Mucosa of gallbladder (tissue), 1 donor: ENCODE measurements at places on chromosomes 4 and X.

- DNase-seq = no peak
Observed at GRCh38 chr4:138475116-138475515, 233.0 kb upstream of the SLC7A11 start.

DNA sequence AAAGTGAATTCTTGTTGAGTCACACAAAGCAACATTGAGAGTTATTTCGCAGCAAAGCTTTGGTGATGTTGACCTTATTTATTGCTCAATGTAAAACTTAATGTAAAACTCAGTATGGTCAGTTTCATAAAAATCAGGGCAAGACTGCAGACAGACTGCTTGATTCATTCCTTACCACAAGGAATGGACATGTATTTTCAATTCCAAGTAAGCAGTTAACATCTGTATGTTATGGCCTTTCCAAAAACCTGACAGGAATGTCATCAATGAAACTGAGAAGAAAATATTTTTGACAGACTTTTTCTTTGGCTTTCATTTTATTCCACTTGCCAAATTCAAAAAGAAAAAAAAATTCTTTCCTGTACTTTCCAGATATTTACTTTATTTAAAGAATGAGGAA is 488.3 kb downstream of the ANKRD50 start:
- DNase-seq = no peak

DNA sequence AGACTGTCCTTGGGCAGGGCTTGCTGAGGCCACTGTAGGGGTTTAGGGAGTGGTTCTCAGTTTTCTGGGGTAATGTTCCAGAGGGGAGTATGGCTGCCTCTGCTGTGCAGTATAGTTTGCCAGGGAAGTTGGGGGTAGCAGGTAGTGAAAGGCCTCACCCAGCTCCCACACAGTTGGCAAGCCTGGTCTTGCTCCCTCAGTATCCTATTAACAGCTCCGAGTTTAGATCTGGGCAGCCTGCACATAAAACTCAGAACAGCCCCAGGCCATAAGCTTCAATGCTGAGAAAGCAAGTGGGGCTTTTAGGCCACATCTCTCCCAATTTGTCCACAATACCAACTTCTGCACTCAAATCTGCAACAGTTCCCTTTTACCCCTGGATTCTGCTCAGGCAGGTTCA is 205.2 kb downstream of the GALNTL6 start:
- no peak for DNase-seq

- no peak for DNase-seq
Observed at GRCh38 chr4:88320780-88321373, 36.5 kb upstream of the PPM1K start.

DNA sequence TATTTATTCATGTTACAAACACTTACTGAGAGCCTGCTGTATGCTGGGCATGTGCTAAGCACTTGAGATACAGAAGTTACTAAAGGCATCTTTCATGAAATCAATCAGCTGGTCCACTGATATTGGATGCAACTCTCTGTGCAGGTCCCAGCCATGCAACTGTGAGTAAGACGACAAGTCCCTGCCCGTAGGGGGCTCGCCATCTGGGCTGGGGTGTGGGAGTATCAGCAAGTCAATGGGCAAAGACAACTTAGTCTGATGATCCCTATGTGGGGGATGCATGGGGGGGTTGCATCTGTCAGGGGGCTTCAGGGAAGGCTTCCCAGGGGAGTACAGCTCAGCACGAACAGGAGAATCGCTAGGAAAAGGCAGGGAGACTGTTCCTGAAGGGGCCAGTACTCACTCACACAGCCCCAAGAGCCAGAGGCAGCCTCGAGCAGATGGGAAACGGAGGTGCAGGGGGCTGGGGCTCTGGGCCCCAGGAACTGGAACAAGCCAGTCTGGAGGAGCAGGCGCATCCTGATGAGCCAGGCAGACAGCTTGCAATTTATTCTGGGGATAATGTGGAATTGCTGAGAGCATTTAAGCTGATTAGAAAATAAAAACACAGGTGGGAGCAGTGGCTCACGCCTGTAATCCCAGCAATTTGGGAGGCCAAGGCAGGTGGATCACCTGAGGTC is 40.2 kb downstream of the CRMP1 start:
- DNase-seq = no peak

- no peak for DNase-seq
Observed at GRCh38 chr4:13599159-13599558, 28.4 kb downstream of the BOD1L1 start.

DNA sequence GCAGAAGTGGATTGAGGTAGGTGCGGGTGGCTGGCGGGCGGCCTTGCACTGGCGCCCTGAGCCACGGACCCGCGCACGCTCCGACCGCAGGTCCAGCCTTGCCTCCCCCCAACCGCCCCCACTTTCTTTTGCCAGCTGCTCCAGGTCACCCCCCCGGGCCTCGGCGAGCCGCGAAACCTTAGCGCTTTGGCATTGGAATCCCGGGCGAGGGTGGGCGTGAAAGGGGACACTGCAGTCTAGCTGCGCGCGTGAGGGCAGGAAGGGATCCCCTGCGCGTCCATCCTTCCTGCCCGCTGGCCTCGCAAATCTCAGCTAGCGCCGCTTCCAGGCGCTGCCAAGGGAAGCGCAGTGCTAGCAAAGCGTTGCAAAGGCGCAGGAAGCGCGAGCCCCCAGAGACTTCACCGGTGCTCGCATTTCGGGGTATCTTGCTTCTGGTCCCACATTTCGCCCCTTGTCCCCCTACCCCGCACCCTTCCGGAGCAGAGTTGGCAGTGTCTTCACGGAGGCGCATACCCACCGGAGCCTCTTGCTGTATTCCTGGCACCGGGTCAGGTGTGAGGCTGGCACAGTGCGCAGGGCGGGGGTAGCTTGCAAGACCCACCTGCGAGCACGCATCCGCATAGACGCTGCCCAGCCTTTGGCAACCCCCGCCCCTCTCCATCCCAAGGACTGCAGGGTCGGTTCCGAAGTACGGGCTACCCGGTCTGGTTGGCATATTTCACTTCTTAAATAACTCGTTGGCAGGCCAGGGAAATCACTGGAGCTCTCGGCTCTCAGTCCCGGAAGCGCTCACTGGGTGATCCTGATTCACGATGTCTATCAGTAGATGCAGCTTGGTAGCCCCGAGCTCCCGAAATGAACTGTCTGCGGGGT is 104.4 kb downstream of the UCHL1 start:
- DNase-seq = peak; percentile 34

GRCh38 chrX:3231766-3232165 is 114.7 kb downstream of the MXRA5 start:
- no peak for DNase-seq

DNA sequence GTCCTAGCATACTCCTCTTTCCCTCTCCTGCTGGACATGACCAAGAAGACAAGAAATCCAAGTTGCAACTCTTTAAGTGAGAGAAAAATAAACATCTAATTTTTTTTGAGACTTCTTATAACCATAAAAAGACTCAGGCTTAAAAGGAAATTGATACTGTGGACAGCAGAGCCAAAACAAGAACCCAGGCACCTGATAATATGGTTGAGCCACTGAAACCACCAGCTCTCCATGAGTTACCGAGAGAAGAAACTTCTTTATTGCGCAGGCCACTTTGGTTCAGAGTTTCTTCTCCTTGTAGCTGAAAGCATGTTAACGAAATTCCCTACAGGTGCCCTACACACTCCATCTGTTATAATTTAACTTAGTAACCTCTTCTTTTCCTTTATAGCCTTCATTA is 11.3 kb upstream of the SPCS3 start:
- DNase-seq = no peak

DNA sequence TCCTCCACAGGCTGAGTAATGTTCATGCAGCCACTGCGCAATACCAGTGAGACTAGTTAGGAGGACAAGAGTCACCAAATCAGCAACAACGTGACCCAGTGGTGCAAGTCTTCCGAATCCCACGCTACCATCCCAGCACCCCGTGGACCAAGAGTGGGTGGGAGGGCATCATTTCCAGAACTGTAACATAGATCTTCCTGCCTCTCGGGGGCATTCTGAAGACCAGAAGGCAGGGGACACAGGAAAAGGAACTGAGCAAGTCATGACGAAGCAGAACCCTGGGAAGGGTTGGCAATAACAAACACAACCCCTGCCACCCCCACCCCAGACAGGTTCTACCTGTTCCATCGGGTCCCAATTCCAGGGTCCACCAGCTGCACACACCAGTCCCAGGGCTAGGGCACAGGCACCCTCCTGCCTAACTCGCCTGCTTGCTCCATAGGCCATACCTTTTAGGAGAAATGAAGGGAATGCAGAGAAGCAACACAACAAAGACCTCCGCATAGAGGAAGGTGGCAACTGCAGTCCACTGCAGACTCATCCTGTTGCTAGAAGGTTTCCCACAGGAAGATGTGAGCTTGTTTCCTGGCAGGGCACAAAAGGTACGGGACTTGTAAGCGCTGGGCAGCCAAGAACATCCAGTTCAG is 1.4 kb downstream of the BCAP31 start:
- no peak for DNase-seq

- no peak for DNase-seq
Observed at GRCh38 chr4:149145803-149146202, 669.8 kb downstream of the IQCM start.

- DNase-seq = no peak
Observed at GRCh38 chr4:115687052-115687755, 573.8 kb upstream of the NDST4 start.

DNA sequence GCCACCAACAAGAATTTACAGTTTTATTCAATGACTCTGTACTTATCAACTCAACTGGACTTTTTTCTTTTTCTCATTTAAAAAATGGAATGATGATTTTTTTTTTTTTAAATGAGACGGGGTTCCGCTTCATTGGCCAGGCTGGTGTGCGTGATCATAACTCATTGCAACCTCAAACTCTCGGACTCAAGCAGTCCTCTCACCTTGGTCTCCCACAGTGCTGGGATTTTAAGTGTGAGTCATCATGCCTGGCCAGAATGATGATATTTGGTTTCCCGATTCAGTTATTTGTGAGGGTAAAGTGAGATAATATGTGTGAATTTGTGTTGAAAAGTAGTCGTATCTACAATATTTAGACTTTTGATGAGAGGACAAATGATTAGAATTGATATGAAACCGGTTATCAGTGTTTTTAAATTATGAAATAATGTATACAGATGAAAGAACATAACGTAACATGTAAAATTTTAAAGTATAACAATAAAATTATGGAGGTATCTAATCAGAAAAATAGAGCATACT is 66.0 kb upstream of the UNC5C start:
- no peak for DNase-seq

DNA sequence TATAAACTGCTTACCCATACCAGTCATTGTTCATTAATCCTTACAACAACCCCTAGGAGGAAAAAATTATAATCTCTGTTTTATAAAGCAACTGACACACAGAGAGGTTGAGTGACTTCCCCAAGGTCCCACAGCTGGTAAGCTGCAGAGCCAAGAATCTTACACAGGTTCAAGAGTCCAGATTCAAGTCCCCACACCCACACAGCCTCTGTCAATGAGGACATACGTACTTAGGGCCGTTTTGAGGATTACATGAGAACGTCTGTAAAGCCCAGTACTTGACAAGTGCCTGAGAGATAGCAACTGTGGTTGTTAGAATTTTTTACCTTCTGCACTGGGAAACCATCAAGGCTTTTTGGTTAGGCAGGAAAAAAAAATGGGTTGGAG is 556 bp upstream of the SLC25A43 start:
- no peak for DNase-seq

DNA sequence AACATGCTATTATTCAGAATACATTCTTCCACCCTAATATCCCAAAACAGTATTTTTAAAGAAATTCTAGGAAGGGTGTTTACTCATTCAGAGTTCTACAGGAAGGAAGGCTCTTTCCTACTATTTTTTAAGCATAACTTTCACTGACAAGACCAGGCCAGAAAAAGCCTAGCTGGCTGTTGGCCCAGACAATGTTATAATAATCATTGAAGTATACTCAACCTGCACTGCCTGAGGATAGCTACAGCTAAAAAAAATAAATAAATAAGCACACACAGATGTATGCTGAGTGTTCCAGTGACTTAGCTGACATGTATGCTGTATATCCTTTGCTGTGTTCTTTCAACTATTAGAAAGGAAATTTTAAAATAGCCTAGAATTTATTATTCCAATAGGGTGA is 145.8 kb upstream of the SPRY1 start:
- DNase-seq = no peak

DNA sequence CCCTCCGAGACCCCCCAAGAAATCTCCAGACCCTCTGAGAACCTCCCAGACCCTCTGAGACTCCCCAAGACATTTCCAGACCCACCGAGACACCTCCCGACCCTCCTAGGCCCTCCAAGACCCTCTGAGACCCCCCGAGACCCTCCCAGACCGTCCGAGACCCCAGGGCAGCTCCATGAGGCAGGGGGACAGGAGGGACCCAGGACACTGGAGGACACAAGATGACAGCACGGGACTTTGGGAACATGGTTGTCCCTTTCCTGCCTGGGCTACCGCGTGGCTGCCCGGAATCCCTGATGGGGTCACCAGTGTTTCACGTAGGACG is 10.3 kb downstream of the CTBP1 start:
- no peak for DNase-seq

GRCh38 chrX:13397878-13398818 is 78.3 kb upstream of the ATXN3L start:
- DNase-seq = peak; percentile 76

DNA sequence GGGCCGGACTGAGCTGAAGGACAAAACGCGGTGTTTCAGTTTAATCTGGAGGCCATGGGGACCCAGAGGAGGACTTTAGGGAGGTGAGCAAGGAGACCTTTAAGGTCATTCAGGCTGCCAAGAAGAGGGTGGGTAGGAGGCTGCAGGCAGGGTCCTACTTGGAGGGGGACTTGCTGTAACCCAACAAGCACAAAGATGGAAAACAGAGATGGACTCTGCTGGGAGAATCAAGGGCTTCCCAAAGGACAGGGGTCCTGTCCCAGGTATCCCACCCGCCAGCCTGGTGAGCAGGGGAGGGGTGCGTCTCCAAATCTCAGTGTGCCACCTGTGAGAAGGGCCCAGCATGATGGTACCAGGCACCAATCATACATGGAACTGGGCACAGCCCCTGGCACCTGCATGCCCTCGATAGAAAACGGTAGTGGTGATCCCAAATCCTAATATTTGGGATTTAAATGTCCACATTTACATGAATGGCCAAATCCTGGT is 3.9 kb upstream of the HAUS3 start:
- DNase-seq = no peak

DNA sequence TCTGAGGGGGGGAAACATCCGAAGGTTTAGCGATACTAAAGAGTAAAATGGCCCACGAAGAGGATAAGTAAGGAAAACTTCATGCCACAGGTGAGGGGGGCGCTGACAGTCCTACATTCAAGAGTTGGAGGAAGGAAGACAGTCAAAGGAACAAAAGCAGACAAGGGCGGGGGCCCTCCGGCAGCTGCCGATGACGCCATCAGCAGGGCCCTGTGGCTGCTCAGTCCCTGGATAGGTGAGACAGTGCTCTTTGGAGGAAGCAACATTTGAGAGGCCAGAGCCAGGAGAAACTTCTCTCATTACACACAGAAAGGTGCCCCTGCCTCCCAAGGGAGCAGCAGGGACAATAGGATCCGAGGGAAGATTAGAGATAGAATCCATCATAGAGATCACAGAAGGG is 41.5 kb downstream of the RAB40AL start:
- no peak for DNase-seq

- DNase-seq = no peak
Observed at GRCh38 chr4:83268491-83268890, 16.1 kb downstream of the COQ2 start.

DNA sequence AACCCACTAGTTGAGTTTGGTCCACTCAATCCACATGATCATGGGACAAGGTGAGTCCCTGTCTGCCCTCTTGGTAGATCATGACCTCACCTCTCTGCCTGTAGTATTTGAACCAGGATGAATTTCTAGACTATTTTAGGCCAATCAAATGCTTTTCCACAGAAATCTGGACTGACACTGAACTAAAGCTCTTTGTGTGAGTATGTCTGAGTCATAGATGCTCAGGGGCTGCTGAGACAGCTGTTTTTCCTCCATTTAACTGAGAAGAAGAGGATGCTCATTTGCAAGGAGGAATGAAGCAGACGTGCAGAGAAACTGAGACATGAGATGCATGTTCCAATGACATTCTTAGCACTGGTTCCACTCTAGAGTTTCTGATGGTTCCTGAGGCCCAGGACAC is 77.3 kb upstream of the TMEM47 start:
- DNase-seq = no peak
